Mucosa of descending colon (tissue), 3 donors: ENCODE measurements at places on chromosomes 6 and 20. TPM values are rescaled to one million over a fixed set of nuclear protein-coding genes. Genes with fewer than 3 reads are reported as not detected.

Gene MUC22
- not detected for total RNA-seq

Gene TRIM40
- 33.4 TPM for total RNA-seq

Gene OOEP
- total RNA-seq: not detected

DNA sequence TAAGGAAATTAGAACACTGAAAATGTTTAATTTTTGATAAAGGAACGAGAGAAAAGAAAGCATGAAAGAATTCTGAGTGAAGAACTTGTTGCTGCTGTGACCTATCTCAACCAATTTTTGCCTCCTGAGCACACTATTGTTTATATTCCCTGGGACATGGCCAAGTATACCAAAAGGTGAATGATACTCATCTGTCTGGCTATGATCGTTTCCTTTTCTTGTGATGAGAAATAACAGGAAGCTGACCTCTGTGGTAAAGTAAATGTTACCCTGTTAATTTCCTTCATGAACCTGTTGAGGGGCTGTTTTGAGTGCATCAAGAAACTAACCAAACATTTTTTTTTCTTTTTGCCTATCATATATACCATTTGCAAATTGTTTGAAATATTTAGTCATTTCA is 69.1 kb downstream of the FIG4 start:
- DNase-seq: no peak

GRCh38 chr6:150617496-150618460 is 18.1 kb downstream of the PLEKHG1 start:
- DNase-seq: no peak

GRCh38 chr6:38775870-38776269 is 60.8 kb downstream of the DNAH8 start:
- no peak for DNase-seq

- DNase-seq: no peak
Observed at GRCh38 chr6:79065232-79065631, 12.8 kb downstream of the PHIP start.

DNA sequence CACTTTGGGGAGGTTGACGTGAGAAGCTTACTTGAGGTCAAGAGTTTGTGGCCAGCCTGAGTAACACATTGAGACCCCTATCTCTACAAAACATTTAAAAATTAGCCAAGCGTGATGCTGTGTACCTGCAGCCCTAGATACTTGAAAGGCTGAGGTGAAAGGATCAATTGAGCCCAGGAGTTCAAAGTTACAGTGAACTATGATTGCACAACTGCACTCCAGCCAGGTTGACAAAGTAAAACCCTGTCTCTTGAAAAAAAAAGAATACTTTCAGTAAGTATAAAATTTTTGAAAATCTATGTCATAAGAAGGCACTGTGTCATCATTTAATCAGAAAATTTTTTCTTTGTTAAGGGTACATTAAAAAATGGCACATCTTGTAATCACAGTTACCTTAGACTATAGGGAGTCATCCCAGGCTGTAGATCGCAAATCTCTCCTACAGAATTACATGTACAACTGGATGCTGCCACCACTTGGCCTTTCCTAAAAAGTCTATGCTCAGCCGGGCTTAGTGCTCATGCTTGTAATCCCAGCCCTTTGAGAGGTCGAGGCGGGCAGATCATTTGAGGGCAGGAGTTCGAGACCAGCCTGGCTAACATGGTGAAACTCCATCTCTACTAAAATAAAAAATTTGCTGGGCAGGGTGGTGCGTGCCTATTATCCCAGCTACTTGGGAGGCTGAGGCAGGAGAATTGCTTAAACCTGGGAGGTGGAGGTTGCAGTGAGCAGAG is 17.0 kb upstream of the MRS2 start:
- DNase-seq: no peak

GRCh38 chr6:52390361-52390727 is 28.4 kb downstream of the PAQR8 start:
- peak; percentile 43 for DNase-seq
